Omental fat pad (tissue), 4 donors: ENCODE measurements at places on chromosomes 12 and 14.

DNA sequence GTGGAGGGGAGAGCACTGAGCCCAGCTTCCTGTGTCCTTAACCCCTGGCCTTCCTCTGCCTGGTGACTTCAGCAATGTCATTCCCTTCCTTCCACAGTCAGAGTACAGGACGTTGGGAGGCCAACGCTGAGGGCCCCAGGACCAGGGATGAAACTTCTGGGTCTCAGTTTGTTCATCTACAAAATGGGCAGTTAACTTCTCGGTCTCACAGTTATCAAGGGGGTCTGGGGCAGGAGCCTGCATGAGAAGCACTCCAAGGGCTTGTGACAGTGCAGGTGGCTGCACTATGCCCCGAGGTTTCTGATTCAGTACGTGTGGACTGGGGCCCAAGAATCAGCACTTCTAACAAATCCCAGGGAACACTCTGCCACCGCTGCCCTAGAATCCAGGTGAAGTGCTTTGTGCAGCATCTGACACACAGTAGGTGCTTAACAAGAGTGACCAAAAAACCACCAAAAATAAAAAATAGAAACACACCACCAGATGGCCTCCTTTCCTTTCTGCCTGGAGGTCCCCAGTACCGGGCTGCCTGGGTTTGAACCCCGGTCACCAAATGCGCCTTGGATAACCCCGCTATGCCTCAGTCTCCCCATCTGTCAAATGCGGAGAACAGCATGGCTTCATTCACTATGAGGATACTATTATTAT lies 80.4 kb downstream of the RFLNA start:
- DNase-seq: no peak

GRCh38 chr12:31362115-31362758 lies 36.3 kb upstream of the SINHCAF start:
- DNase-seq: no peak

GRCh38 chr12:91182636-91183455 lies at the start of gene DCN:
DCN (minus strand) TSS chr12:91182817; CDS start chr12:91178552, 4,265 bp downstream.
- no peak for DNase-seq

- no peak for DNase-seq
These were observed 104.3 kb upstream of the CNTN1 start for GRCh38 chr12:40587970-40588369.

- DNase-seq: no peak
These were observed 86.7 kb upstream of the FZD10 start for GRCh38 chr12:130075497-130076076.

GRCh38 chr14:101087614-101088394 lies 184.3 kb upstream of the RTL1 start:
- no peak for DNase-seq

GRCh38 chr14:49212721-49213120 lies 373.5 kb downstream of the RPS29 start:
- no peak for DNase-seq

GRCh38 chr14:24725311-24725710 lies 91.3 kb upstream of the GZMB start:
- DNase-seq: no peak

- DNase-seq: no peak
These were observed 57.3 kb downstream of the NTN4 start for GRCh38 chr12:95733141-95733825.

GRCh38 chr12:3491938-3492792 lies 1.2 kb downstream of the PRMT8 start:
- DNase-seq: no peak

DNA sequence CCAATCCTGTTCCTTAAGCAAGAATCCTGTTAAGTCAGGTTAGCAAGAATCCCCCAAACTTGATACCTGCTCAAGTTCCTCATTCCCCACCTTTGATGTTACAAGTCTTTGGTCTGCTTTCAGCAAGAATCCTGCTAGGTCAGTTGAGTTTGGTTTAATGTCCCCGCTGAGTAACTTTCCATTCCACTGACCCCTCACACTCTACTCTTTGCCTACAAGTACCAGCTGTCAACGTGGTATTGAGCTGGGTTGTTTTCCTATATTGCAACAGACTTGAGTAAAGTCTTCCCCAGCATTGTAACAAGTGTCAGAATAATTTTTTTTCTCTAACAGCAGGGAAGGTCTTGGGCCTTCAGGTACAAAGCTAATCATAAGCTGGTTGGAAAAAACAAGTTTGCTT lies 6.3 kb downstream of the PPM1H start:
- DNase-seq: no peak

DNA sequence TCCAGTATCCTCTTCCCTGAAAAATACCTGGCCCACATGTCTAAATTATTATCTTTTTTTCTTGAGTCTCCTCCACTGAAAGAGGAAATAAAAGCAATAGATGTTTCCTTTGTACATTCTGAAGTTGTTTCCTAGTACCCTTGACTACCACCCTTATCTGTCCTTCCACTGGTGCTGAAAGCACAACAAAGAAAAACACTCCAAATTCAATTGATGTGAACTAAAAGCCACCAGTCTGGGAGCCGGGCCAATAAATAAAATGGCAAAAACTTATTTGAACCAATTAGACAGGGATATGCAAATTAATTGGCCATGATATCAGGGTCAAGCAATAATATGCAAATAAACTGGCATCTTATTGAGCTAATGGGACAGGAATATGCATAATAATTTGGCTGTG lies 330.5 kb downstream of the PAWR start:
- DNase-seq: no peak

DNA sequence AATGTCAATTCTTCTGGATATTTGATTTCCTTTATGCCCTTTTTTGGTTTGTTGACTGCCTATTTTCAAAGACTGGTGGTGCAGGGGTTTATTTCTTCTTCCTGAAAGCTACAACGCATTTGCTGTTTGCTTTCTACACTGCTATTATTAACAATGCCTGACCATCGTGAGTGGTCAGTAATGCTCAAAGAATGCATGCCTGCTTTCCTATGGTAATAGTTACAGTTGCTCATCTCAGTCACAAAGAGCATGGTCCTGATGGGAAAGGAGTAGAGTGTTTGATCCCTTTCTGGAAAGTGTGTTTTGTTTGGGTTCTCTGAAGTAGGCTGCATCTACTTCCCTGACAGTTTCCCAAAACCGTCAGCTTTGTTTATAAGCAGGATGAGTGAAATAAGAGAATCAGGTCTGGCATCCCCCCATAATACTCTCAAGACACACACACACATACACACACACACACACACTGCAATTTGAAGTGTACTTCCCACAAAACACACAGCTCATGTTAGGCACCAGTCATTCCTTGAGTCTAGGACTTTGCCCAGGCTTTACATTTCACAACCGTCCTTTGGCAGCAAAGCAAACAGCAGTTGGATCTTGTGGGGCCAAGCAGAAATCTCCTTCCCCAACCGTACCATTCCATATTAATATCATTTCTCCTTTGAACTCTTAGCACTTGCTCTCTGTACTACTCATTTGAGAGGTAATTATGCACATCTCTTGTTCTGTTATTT lies 56.6 kb downstream of the SUDS3 start:
- no peak for DNase-seq

- DNase-seq: no peak
These were observed 23.1 kb upstream of the KRT77 start for GRCh38 chr12:52726451-52726850.

DNA sequence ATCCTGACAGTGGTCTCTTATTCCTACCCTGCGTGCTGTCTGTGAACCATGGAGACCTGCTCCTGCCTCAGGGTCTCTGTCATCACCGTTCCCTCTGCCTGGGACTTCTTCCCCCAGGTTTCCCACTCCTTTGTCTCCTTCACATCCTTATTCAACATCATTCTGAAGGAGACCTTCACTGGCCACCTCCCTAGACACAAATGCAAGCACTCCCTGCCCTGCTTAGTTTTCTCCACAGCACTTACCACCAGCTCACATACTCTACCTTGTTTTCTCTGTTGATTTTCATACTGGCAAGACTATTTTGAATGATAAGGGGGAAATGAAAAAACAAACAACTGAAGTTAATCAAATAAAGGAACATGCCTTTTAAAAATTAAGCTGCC lies 192.8 kb downstream of the ANO6 start:
- no peak for DNase-seq

DNA sequence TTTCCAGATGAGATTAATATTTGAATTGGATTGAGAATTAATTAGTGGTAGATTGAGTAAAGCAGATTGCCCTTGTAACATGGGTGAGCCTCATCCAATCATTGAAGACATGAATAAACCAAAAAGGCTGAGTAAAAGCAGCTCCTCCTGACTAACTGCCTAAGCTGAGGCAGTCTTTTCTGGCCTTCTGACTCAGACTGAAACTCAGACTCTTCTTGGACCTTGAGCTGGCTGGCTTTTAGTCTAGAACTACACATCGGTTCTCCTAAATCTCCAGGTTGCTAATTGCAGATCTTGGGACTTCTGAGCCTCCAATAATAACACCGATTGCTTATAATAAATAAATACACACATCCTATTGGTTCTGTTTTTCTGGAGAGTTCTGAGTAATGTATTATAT lies 24.0 kb downstream of the FKBP11 start:
- DNase-seq: no peak

GRCh38 chr12:93497456-93497855 lies 30.1 kb downstream of the MRPL42 start:
- no peak for DNase-seq

GRCh38 chr14:72946491-72946890 lies 20.2 kb downstream of the DCAF4 start:
- DNase-seq: no peak

GRCh38 chr12:45994736-45995135 lies 4.4 kb upstream of the SCAF11 start:
- DNase-seq: no peak

- no peak for DNase-seq
These were observed 1.3 kb downstream of the GOLT1B start for GRCh38 chr12:21502872-21503271.

DNA sequence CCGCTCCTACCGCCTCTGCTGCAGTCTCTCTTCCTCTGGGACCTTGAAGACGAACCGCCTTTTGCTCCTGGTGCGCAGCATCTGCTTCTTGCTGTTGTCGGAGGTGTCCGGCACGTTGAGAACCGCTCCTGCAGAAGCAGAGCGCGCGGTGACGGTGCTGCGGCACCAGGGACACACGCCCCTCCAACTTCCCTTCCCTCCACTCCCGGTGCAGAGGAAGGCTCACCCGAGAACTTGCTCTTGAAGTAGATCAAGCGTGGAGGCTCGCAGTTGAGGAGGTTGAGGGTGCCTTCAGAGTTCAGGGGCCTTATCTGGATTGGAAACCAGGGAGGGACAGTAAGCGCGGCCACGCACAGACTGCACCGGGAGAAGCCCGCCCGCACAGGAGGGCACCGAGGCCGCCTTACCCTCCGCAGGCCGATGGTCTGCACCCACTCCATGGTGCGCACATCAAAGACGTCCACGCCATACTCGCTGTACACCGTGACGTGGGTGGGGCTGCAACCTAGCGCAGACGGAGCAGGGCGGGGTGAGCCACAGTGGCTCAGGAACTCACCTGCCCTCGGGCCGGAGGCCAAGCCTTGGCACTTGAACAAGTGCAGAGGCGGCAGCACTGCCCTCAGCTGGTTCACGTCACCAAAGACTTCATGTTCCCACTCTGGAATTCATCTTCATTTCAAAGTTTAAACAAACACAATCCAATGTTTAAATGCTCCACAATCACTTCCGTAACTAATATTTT lies 17.5 kb downstream of the AMN start:
- DNase-seq: no peak

DNA sequence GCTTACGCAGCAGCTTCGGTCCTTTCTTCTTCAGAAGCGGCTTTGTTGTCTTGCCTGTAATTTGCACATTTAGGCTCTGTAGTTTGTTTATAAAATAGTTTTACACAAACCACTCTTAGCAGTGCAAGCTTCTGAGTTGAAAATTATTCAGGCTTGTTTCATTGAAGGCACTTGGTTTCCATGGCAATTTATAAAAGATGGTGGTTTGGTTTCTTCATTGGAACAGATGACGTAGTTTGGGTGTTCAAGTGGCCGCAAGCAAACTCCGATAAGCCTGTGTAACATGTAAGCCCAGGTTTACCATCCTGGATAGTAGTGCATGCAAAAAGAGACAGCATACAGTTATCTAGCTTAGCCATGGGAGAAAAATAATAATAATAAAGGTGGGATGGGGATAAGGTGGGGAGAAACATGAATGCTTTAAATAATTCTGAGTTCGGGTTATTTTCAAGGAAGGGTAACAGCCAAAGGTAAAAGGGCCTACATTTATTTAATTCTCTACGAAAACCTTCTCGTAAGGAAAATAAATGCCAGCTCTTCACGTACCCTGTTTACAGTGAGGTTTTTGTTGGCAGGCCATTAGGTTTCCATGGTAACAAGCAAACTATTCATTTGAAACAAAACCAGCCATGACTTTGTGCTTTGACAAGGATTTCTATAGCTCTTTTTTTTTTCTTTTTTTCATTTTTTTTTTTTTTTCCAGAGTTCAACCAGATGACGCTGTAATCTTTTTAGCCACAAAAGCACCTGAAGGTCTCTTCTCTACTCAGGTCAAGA lies 189.6 kb upstream of the RPL10L start:
- no peak for DNase-seq

GRCh38 chr14:97442363-97442762 lies 645.2 kb downstream of the VRK1 start:
- no peak for DNase-seq

DNA sequence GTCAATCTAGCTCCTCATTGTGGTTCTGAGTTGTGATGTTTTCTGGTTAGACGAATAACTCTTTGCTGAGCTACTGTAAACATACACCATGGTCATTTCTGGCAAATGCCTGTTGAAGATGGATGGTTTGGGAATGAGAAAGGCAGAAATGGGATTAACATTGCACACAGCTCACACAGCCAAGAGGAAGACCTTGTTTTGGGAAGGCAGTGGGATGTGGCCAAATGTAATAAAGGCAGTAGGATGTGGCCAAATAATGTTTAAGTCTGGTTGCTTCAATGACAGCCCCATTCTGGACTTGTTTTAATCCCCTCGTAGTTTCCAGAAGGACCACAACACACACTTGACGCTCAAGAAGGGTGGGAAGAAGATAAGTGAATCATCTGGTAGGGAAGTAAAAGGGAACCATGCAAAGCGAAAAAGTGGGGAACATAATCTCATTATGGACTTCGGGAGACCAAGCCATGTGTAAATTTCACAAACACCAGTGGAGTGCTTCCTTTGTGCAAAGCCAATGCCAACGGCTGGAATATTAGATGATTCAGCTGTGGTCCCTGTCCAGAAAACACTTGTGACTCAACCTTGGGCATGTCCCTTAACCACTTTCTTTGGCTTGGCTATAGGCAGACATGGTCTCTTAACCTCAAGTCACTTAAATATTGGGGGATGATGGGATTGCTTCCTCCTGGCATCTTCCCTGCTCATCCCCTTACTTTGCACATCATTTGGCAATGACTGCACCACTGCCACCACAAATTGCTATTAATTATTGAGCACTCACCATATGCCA lies 284.4 kb upstream of the CRY1 start:
- DNase-seq: no peak

DNA sequence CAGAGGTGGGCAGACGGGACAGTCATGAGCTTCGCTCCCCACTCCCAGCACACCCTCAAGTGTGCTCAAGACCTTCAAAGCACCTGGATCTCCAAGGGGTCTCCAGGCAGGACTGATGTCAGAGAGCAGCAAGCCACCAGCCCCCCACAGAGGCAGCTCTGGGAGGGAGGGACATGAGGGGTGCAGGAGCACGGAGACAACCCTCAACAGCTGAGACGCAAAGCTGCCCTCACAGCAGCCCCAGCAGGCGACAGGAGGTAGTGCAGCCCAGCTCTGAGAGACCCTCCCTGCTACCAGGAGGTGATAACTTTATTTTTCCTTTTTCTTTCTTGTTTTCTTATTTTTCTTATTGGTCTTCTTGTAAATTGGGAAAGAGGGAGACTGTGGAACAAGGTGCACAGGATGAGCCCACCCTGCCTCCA lies 17.9 kb downstream of the SIVA1 start:
- DNase-seq: no peak
